ENCODE measurements at places on chromosomes 11 and 22.

- no peak for DNase-seq
These were observed 15.3 kb downstream of the TMPRSS13 start for GRCh38 chr11:117913736-117914397.

DNA sequence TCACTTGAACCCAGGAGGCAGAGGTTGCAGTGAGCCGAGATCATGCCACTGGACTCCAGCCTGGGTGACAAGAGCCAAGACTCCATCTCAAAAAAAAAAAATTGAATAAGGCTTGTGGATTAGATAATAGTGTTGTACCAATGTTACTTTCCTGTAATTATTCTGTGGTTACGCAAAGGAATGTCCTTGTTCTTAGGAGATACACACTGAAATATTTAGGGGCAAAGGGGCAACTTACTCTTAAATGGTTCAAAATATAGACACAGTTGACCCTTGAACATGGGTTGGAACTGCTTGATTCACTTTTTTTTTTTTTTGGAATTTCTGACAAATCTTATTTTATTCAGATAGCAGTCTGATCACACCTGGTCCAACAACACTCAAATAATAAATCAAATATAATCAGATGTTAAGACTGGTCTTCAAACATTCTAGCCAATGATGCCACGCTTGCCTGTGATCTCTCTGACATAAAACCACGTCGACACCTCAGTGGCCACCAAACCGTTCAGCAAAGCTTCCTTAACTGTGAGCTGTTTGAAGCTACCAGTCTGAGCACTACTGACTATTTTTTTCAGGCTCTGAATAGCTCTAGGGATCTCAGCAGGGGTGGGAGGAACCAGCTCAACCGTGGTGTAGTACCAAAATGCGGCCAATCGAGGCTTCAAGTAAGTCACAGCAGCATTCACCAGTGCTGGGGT lies 710 bp downstream of the ATP5MGL start:
- no peak for DNase-seq

GRCh38 chr11:73203790-73204189 lies 14.3 kb upstream of the P2RY2 start:
- no peak for DNase-seq

GRCh38 chr11:80315200-80315599 lies 874.4 kb upstream of the TENM4 start:
- no peak for DNase-seq

GRCh38 chr22:21849489-21849888 lies 18.0 kb downstream of the MAPK1 start:
- no peak for DNase-seq

DNA sequence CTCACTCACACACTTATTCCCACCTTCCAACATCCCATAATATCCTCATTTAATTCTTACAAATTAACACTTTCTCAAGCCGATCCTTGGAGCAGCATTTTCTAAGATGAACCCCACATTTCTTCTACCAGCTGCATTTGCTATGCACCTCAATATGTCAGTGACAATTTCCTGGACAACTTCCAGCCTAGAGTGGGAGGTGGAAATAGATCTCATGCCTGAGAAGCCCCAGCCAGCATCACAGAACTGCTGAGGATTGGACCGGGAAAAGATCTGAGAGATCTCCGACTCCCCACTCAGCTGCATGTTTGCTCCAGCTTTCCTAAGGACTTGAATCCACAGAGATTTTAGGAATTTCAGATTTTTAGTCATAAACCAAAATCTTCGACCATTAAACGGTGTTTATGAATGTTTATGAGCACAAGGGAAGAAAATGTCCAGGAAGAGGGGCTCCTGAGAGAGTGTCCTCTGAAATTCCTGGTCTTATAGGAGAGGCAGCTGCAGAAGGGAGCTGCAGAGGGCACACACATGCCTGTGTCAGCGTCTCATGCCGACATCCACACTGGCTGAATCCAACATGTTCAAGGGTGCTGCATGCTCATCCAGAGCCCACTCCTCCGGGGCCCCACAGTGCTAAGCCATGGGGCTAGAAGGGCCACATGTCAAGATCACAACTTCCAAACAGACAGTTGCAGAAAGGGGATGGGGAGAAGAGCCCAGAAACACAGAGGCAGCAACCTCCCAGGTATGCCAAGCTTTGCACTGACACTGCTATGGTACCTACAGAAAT lies 68.6 kb downstream of the MICAL3 start:
- no peak for DNase-seq

DNA sequence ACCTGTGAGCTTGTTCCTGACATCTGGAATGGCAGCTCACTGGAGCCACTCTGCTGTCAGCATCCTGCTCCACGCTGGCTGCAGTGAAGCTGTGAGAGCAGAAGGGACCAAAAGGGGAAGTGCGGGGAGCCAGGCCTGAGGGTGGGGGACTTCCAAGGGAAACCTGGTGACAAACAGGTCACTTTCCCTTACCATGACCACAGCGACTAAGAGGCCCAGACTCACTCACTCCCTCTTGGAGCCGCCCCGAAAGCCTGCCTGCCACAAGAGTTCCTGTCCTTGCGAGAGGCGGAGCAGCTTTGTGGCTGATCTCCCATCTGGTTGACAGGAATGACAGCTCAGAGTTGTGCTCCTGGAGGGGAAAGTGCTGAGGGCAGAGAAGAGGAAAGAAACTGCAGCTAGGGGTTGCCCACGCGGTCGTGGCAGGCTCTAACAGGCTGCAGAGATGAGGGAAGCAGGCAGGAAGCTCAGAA lies 183.8 kb upstream of the NTM start:
- no peak for DNase-seq

DNA sequence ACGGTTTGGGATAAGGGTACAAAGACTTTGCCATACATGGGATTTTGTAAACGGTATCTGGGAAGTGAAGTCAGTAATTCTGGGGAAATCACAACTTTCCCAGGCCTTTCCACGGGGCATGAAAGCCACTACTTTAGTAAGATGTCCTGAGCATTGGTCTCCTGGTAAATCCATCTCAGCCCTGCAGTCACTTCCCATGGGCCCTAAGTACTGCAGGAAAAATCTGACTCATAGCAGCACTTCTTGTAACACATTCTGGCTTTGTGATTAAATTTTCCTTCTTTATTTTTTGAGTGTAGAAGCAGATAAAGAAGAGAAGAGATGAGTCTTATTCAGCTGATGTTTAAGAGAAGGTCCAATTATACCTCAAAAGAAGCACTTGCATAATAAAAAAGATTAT lies 67.6 kb downstream of the BLID start:
- DNase-seq: no peak

GRCh38 chr22:44616882-44617655 lies 84.9 kb upstream of the PRR5 start:
- DNase-seq: no peak

DNA sequence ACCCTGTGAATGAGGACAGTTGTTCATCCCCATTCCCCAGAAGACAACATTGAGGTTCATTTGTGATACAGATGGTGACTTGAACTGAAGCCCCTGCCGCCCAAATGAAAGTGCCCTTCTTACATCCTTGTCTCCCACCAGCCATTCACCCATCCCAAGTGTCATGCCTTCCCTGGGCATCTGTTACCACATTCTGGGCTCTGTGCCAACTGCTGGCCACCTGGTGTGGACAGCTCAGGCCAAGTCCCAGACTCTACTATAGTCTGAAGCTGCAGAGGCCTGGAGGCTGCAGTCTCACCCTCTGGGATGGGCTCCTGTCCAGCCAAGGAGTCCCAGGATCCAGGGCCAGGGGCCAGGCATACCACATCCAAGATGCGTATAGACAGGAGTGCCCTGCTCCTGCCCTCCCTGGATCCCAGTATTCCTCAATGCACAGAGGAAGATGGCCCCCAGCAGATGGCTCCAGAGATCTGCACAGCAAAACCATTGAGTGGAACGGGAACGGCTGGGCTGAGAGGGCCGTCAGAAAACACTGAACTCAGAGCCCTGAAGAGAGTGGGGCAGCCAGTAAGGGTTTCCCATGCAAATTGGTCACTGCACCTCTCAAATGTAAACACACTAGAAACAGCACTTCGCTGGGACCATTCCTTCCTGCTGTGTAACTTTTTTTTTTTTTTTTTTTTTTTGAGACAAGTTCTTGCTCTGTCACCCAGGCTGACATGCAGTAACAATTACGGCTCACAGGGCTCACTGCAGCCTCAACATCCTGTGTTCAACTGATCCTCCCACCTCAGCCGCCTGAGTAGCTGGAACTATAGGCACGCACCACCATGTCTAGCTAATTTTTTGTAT lies 22.8 kb downstream of the ARRB1 start:
- no peak for DNase-seq

DNA sequence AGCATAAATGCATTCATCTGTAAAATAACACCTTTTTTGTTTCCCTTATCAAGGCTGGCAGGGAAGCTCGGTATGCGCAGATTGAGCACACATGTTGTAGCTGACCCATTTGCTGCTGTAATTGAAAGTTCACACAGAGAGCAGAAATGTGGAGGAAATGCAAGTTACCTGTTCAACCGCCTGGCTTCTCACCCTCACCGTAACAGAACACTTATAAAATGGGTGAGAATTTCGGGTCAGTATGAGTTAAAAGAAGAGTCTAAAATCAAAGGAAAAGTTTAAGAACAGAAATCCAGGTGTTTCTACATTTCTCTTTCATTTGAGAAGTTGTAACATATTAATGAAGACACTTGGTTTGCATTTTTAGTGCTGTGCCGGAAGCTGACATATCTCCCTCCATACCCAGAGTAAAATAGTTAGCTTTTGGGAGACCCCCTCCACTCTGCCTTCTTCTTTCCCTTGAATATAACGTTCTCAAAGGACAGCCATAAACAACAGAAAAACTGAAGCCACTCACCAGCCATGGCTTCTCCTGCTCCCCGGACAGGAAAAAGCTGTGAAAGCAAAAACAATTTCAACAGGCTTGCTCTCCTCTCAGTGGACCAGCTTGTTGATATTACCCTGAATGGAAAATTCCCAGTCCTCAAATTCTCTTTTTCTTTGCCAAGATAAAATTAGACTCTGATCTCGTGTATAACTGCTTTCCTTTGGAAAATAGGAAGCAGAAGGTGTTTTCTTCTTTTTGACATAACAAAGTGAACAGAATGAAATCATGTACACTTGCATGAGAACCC lies at the start of gene CASP12:
Gene CASP12 (minus strand): TSS at position 570 of the 794 bp plus-strand sequence.
- no peak for DNase-seq

GRCh38 chr11:117438371-117439000 lies 110.8 kb downstream of the CEP164 start:
- no peak for DNase-seq

GRCh38 chr11:33940538-33940815 lies 48.6 kb upstream of the LMO2 start:
- DNase-seq: no peak

GRCh38 chr11:64299847-64300648 lies at the start of gene CATSPERZ:
CATSPERZ (plus strand) TSS chr11:64300358; CDS start chr11:64300411, 53 bp downstream.
- DNase-seq: no peak

DNA sequence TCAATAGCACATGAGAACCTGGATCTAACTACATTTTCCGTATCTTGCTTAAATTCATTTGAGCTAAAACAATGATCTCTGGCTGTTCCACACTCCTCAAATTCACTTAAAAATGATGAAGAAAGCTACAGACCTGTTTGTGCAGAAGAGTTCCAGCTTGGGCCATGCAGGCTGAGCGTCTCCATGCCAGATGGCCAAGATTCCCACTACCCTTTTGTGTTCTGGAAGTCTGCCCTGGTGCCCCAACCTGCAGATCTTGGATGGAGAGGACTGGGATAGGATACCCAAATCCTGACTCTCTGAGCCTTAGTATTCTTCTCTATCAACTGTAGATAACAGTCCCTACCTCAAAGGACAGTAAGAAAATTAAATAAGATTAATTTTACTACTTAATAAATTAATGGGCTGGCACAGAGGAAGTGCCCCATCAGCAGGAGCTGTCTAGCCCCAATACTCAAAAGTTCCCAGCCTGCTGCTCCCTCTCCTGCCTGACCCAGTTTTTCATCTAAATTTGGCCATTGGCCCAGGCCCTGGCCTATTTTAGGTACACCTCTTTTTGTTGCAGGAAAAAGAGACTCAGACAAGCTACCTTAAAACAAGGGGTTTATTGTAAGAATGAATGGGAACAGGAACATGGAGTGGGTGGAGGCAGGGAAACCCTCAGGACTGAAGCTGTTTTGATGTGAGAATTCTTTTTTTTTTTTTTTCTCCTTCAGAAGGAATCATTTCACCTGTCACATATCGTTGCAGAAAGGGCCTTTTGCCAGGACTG lies 81.4 kb upstream of the GRK3 start:
- no peak for DNase-seq

GRCh38 chr11:26767060-26767459 lies 45.2 kb upstream of the SLC5A12 start:
- no peak for DNase-seq
